ENCODE measurements at places on chromosomes 4 and X.

- no peak for DNase-seq
These were observed 20.6 kb upstream of the KIAA0232 start for GRCh38 chr4:6761649-6762615.

- DNase-seq: no peak
These were observed 69.5 kb downstream of the AASDH start for GRCh38 chr4:56317749-56318148.

DNA sequence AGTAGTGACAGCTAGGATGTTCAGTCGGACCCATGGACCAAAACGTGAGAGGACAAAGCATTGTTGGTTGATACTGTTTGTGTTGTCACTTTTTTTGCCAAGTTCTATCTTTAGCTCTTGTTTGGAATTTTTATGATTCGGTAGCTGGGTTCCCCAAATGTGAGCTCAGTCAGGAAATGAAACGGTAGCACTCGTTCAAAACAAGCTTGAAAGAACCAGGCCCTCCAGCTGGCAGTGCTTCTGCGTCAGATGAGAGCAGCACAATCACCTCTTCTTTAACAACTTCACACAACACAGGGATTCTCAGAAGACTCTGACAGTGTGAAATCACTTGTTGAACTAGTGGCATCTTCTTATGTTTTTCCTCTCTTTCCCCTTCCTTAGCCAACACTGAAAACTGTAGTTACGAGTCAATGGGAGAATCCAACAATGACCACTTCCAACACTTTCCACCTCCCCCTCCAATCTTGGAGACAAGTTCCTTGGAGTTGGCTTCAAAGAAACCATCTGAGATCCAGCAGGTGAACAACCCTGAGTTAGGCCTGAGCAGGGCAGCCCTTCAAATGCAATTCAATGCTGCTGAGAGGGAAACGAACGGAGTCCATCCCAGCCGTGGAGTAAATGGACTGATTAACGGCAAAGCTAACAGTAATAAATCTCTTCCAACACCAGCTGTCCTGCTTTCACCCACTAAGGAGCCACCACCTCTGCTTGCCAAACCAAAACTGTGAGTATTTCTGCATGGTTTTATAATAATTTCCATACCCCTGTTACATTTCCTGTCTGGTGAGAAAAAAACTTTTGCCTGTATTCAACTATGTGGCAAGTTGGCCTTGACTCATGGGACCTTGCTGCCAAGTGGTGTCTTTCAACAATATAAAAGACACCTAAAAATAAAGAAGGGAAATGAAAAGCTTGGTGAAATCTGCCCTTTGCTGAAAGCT is 214.6 kb downstream of the PALLD start:
- no peak for DNase-seq

- no peak for DNase-seq
These were observed 39.4 kb upstream of the RHOH start for GRCh38 chr4:40157436-40157835.

GRCh38 chr4:67125636-67126514 is 419.4 kb downstream of the CENPC start:
- DNase-seq: no peak

GRCh38 chrX:111869639-111870034 is 6.3 kb upstream of the TRPC5OS start:
- peak; percentile 12 for DNase-seq

DNA sequence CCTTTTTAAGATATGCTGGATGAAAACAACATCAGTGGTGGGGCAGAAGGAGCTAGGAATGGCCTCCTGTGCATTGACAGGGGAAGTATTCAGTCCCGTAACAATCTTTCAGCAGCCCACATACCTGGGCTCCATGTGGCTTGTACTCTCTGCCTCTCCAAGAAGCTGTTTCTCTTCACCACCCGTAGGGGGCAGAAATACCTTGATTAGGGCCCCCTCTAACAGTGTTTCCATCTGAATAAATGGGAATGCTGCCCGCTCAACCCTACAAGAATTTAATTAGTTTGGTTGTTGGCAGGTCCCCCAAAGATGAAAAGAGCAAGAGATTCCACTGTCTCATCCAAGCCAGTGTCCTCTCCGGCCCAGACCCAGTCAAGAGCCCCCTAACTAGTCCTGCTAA is 155.2 kb downstream of the SMIM20 start:
- no peak for DNase-seq

DNA sequence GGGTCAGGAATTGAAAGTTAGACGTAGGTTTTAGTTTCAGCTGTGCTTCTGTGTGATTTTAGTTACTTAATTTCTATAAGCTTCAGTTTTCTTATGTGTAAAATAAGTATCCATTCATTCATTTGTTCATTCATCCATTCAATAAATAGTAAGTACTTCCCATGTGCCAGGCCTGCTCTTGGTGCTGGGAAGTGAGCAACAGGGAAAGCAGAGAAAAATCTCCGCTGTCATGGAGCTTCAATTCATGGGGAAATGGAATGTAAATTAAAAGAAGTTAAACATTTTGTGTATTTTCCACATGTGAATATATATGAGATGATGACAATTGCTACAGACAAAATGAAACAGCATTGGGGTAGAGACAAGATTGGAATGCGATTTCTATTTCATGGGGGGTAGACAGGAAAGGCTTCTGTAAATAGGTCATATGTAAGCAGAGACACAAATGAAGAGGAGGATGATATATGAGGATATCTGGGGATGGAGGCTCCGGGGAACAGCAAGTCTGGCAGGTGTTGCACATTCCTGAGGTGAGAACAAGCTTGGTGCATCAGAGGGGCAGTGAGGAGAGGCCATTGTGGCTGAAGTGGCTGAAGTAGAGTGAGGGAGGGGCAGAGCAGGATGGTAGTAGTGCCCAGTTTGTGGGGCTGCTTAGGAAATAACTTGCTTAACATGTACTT is 66.2 kb downstream of the FHIP1A start:
- no peak for DNase-seq

- DNase-seq: no peak
These were observed 514.3 kb downstream of the PDHA2 start for GRCh38 chr4:96354036-96354712.

DNA sequence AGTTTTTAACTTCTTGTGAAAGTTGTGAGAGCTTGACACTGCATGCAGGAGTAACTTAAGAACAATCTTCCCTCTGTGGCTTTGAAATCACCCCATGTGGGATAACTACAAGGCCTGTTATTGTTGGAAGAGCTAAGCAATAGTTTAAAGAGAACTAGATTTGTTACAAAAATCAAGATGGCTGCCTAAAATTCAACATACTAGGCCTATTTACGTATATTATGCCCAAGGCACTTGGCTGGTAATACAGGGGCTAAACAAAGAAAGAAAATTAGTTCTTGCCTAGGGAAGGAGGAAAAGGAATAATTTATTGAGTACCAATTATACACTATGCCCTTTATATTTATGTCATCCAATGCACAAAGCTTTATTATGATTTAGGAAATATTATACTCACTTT is 36.1 kb downstream of the DMD start:
- no peak for DNase-seq

DNA sequence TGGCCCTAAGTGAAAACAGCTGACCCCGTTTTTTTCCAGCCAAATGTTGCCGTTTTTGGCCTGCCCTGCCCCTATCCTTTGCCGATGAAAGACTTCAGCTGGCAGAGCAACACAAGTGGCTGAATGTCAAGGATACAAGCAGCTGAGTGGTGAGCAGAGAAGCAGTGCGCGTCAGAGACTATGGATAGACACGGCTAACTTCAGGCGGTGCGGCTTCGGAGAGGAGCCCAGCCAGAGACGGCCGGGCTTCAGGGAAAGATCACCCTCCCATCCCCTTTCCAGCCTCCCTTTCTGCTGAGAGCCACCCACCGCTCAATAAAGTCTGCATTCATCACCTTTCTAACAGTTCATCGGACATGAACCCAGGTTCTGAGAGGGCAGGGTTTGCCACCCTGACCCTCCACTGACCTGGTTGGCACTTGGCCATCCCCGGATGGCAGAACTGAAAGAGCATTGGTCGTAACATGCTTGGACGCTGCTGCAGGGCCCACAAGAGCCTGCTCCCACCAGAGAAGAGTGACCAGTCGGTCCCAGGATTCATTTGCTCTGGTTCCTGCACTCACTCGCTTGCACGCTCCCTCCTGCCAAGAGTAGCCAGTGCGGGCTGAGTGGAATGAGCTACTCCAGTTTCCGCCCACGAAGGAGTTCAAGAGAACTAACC is 125.8 kb downstream of the PPEF1 start:
- DNase-seq: no peak

GRCh38 chr4:174681723-174682300 is 147.2 kb downstream of the GLRA3 start:
- no peak for DNase-seq

GRCh38 chr4:48799157-48799556 is 19.1 kb upstream of the FRYL start:
- DNase-seq: no peak

- DNase-seq: peak; percentile 28
These were observed at the start of gene SYP for GRCh38 chrX:49199906-49200771. SYP (minus strand) TSS chrX:49200193; CDS start chrX:49200186, 7 bp downstream.

DNA sequence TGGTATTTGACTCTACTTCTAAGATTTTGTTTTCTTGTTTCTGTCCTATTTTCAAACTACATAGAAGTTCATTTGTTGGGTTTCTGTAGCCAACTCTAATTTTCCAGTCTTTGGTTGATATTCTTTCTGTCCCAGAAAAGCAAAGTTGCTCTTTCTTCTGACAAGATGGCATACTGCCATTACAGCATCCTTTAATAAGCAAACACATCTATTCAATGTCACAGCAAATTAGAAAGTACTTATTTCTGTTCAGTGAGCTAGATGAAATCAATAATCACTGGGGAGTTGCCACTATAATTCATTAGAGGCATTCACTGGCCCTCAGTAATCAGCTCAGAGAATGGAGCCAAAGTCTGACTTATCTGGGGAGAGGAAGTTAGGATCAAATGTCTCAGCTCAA is 1258.0 kb upstream of the IGFBP7 start:
- no peak for DNase-seq

DNA sequence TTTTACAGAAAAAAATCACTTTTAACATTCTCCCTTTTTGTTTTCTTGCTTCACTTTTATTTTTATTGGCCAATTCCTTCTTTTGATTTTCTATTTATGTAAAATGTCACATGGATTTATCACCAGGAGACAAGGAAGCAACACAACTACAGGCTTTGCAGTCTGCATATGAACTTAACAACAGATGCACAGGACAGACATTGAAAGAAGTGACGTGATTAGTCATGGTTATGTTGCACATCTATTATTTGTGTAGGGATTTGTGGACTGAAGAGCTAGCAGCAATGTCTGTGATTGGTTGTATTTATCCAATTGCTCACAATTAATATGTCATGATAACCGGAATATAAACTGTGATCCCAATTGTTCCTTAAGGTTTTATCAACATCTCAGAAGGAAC is 147.8 kb upstream of the KLF3 start:
- DNase-seq: no peak

DNA sequence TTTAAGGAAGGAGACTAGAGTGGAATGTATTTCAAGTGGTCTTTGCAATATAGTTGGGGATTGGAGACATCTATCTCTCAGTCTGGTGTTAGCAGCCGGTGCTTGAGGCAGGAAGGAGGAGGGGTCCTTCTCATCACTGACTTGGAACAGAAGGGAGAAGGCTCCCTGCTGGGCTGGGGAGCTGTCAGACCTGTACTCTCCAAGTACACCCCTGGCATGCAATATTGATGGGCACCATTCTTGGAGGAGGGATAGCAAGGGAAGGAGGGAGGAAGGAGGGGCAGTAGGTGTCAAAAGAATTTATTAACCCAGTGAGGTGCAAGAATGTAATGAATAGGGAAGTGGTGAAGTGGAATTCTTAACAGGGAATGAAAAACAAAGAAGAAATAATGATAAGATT is 338.8 kb downstream of the UNC5C start:
- DNase-seq: no peak

DNA sequence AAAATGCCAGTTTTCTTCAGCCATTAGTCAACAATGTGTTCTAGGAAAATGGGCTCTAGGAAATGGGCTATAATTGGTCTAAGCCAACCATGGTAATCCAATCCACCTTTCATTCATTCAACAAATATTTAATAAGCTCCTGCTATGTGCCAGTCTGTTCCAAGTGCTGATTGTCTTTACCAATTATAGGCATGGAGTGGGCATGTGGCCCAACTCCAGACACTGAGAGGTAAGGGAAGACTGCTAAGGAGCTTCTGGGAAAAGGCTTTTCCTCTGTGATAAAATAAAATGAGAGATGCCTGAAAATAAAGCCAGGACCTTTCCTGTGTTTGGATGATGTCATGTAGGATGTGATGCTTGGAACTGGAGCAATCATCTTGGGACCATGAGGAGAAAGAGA is 43.3 kb downstream of the HOPX start:
- peak; percentile 83 for DNase-seq

DNA sequence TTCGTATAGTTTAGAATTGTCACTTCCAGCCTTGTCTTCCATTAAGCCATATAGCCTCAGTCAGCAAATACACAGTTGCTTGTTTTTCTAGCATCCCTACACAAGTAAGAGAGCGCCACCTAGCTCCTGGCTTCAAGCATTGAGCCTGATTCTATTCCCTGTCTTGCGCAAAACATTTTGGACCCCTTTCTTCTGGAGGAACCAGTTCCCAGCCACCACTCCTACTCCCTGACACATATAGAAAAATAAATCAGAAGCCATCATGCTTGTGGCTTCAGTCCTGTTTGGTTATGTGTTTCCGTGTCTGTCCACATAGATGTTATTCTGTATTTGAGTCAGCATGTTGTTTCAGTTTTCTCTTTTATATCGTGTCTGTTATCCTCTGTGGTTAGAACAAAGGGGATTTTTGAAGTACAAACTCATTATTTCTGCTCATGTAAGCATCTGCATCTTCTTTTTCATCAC is 59.9 kb downstream of the GK start:
- no peak for DNase-seq

- DNase-seq: no peak
These were observed 63.8 kb upstream of the MTM1 start for GRCh38 chrX:150504397-150505182.

- DNase-seq: no peak
These were observed 5.5 kb upstream of the ING2 start for GRCh38 chr4:183499389-183499788.

DNA sequence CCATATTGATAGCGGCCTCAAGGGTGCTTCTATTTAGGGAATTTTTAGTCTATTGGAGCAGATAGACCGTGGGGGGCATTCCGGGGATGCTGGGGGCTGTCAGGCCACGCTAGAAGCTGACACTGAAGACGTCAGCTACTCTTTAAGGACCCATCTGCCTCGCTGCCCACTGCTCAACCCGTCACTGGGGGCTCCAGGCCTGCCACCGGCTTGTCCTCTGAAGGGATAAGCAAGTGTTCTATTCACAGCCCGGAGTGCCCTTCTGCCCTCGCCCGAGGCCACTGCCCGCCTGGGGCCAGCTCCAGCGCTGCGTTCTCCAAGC is 679 bp upstream of the MSL3 start:
- DNase-seq: no peak

GRCh38 chr4:40193016-40193571 is 3.7 kb upstream of the RHOH start:
- DNase-seq: no peak

DNA sequence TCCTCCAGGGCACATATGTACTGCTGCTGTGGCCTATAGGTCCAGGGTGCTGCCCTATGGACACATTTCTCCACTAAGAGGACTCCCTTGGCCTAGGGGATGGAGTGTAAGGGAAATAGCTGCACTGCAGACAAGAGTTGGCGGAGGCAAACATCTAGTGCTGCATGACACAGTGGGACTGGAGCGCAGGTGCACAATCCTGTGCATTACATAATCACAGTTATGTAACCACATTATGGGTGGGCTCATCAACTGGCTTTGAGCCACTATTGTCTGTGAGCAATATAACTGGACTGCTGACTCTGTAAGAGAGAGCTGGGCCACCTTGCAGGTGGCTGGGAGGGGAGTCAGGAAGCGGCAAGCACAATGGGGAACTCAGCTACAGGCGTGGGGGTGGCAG is 3.2 kb upstream of the TIGD2 start:
- no peak for DNase-seq
